ENCODE measurements at places on chromosomes 2 and 18.

DNA sequence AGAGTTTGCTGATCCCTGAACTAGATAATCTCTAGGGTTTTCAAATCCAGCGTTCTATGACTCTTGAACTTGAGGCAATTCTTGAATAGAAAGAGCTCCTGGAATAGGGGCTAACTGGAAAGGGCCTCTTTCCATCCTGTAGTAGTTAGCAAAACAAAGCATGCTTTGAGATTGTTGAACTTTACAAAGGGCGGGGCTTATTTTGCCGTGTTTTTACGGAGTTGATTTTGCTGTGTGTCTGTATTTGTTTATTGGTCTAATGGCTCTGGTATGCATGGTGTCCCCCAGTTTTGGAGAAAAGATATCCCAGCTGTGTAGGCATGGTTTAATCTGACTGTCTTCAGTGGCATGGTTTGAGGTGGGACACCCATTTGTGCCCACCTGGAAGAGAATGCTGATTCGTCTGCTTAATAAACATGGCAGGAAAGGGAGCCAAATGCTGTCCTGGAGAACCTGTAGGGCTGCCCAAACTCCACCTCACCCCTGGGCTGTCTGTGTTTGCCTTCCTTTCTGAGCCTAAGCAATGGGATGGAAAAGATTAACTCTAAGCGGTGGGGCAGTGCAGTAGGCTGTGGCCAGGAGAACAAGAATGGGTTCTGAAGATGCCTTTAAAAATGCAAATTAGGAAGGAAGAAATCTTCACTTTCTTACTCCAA, 74.1 kb upstream of the FOSL2 start:
- DNase-seq, result no peak

DNA sequence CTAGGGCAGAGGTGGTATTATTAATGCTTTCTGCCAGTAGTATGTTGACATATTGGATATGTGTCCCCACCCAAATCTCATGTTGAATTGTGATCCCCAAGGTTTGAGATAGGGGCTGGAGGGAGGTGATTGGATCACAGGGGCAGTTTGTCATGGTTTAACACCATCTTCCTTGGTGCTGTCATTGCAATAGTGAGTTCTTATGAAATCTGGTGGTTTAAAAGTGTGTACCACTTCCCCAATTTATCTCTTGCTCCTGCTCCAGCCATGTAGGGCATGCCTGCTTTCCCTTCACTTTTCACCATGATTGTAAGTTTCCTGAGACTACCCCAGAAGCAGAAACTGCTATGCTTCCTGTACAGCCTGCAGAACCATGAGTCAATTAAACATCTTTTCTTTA, 47.1 kb upstream of the THSD7B start:
- DNase-seq, result no peak

- no peak for DNase-seq
These were observed 9.3 kb downstream of the TEKT4 start for GRCh38 chr2:94880507-94880906.

DNA sequence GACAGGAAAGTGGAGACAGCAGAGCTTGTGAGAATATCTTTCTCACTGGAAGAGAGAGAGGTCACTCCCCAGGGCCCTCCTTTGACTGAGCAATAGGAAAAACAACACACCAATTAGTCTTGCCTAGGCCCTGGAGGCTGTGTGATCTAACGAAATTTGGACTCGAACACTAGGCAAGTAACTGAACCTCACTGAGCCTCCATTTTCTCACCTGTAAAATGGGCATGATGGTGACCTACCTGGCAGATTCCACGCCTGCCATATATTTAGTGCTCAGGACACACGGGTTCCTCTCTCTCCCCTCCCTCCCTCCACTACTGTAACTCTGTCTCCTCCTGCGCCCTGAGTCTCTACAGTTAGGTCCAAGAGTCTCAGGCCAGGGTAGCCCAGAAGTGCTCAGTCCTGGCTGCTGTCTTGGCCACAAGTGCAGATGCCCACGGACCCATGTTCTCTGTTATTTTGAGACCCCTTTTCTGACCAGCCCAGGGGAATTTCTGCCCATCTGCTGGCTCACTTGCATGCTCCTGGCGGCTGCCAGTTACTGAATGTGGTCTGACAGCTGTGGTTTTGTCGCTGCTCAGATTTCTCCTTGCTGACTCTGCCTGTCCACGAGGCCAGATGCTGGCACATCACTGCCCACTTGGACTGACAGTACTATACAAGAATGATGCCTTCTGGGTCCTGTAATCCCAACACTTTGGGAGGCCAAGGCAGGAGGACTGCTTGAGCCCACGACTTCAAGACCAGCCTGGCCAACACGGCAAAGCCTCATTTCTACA, 9.6 kb upstream of the GIGYF2 start:
- no peak for DNase-seq

DNA sequence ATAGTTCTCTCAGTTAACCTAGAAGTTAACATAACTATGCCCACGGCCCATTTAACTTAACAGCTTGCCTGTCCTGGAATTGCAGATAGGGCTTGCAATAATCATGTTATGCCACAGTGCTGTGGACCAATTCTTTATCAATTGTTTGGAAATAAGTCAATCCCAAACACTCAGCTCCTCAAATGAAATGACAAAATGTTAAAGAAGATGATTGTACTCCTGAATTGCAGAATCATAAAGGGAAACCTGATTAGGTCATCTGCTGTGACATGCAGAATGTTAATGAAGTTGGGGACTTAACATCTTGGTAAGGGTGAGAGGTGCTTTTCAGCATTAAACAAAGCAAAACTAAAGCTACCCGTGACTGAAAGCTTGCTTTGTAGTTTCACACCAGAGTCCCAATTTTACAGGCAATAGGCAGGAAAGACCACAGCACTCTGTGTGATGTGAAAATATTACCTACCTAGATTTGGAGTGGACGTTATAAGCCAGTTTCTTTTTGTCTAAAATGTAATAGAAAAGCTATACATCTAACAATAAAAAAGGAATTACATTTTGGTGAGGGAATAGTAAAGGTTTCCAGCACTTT, 364.0 kb downstream of the GPD2 start:
- DNase-seq, result no peak

DNA sequence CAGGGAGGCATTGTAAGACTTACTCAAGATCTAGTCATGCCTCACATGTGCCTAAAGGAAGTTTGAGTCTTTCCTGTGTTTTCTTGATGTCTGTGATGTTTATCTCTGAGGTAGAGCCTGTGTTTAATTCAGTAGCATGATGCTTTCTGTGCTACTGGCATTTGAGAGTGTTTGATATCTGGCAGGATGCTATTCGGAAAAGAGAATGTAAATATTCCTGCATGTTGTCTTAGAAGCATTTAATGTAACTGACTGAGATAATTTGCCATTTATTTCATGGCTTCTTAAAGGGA, 58.8 kb downstream of the GREB1L start:
- DNase-seq, result no peak

GRCh38 chr2:47535996-47536395, 133.0 kb downstream of the MSH2 start:
- DNase-seq, result no peak

GRCh38 chr2:17658251-17658843, 95.3 kb downstream of the SMC6 start:
- DNase-seq, result no peak

DNA sequence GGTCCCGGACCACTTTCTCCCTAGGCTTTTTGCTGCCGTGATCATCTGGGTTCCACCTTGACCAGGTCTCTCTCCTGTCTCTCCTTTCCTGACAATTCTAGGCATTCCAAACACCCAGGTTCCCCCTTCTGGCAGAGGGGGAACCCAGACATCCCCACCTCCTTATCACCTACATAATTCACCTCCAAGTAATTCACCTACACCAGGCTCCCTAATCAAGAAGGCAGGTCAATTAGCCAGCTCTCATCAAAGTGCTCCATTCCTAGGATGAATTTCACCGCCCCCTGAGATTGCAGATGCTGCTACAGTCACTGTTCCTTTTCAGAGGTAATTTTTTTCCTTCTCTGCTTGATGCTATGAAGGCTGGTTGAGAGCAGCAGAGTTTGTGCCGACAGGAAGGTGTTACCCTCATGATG, 42.3 kb upstream of the ATG16L1 start:
- DNase-seq, result no peak

DNA sequence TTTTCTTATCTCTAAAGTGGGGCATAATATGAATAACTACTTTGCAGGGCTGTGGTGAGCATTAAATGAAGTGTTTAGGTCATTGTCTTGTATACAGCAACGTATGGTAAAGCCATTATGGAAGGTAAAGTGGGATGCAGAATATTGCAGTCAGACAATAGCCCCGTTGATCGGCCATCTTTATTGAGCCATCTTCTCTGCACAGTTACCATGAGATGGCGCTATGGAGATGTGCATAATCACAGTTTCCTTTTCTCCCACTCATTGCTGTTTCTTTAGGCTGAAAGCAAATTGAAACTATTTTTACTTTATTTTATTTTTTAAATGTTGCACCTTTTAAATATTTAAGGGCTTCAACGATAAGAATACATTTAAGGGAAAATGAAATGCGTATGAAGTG, 108.9 kb downstream of the THSD7B start:
- DNase-seq, result peak; percentile 46

- no peak for DNase-seq
These were observed 206.0 kb upstream of the CXCR4 start for GRCh38 chr2:136323935-136324334.

GRCh38 chr2:43459446-43460173, 136.2 kb downstream of the THADA start:
- no peak for DNase-seq

DNA sequence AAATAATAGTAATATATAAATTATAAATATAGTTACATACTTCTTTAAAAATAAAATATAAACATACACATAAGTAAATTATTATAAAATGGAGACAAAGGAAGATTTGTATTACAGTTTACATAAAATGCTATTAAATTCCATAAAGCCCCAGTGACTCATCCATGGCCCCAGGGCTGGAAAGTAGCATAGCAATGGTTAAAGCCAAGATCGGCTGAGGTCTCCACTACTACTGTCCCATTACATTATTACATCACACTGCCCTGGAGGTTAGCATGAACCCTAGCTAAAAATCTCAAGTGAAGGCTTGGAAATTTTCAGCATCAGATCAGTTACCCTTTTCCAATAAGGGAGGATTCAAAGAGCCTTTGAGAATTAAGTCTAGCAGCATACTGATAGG, 936.2 kb downstream of the DSC3 start:
- no peak for DNase-seq

DNA sequence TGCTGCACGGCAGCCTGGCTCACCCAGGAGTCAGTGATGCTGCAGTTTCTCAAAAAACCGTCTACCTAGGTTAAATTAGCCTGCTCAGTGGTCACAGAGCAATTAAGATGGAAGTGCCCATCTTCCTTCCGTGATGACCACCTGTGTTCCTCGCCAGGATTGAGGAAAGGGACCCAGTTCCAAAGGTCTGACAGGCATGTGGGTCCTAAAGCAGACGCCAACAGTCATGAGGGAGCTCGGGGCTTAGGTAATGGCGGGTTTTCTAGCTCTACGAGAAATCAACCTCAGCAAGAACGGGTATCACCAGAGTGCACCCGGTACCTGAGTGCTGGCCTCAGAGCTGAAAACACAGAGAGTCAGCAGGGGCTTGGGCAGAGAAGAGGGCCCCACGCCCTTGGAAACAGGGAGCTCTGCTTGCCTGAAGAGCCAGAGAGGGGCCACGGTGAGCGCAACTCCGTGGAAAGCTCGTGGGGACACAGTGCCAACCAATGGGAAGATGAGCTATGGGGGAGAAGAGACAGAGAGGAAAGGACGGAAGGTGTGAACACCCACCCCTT, 34.3 kb upstream of the DNMT3A start:
- no peak for DNase-seq

DNA sequence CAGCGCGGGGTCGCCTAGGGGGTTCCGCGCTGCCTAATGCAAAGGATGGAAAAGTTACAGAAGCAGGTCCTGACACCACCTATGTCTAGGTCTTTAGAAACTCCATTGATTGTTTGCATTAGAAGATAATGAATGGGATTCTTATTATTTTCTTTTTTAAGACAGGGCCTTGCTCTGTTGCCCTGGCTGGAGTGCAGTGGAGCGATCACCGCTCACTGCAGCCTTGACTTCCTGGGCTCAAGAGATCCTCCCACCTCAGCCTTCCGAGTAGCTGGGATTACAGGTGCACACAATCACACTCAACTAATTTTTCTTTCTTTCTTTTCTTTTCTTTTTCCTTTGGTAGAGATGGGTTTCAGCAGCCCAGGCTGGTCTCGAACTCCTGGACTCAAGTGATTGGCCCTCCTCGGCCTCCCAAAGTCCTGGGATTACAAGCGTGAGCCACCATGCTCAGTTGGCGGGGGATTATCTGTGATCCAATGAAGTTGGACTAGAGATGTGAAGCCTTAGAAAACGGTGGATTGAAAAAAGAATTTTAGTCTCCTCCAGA, 761 bp upstream of the IDH1 start:
- DNase-seq, result no peak

DNA sequence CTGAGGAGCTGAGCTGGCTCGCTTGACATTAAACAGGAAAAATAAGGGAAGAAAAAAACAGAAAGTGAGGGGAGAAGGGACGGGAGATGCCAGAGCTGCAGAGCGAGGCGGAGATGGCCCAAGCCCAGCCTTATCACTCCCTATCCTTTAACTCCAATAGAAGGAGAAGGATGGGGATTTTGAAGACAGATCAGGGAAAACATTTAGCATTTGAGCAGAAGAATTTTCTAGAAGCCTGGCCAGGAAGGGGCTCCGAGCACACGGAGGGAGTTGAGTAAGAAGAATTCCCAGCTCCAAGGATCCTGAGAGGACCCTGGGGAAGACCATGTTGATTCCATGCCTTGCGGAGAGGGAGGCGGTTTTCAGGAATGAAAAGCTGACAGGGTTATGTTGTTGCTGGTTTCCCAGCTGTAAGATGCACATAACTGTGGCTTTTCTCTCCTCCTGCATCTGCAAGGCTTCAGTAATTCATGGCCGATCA, 35.6 kb downstream of the TWIST2 start:
- no peak for DNase-seq

DNA sequence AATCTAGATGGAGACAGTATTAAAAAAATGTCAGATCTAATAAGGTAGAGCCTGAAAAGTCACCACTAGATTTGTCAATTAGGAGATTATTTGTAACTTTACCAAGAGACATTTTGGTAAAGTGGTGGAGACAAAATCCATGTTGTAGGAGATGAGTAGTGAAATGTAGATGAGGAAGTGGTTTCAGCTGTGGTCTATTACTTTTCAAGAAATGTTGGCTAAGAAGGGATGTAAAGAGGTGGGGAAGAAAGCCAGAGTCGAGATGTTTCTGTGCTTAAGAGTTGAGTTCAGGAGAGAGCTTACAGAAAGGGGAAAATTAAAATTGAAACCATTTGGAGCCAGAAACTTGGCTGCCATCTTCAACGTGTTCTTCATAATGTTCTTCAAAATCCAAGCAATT, 22.2 kb downstream of the ACVR2A start:
- DNase-seq, result no peak

GRCh38 chr2:159616286-159616701, at the start of gene BAZ2B:
Gene BAZ2B (minus strand): TSS chr2:159616548. CDS start chr2:159478719, 137,829 bp downstream.
- DNase-seq, result no peak

- DNase-seq, result no peak
These were observed 105.1 kb downstream of the TTC27 start for GRCh38 chr2:32732912-32733472.

- no peak for DNase-seq
These were observed 28.1 kb downstream of the EIF4E2 start for GRCh38 chr2:232578626-232579025.

DNA sequence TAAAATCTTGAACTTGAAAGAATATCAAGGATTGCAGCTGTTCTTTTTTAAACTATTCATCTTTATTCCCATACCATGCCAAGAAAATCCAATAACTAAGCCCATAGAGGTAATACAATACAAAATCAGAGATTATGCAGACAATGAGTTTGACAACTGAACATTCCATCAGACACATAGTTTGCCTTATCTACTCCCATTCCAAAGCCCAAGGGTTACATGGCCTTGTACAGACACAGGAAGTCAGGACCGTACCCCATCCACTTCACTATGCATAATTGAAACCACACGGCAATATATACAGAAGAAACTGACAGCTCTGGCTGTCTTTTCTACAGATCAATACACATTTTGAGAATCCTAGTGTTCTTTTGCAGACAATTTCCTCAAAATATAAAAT, 181.3 kb downstream of the TMX3 start:
- no peak for DNase-seq
